Panc1 (cell line): ENCODE measurements at places on chromosomes 4 and X.

DNA sequence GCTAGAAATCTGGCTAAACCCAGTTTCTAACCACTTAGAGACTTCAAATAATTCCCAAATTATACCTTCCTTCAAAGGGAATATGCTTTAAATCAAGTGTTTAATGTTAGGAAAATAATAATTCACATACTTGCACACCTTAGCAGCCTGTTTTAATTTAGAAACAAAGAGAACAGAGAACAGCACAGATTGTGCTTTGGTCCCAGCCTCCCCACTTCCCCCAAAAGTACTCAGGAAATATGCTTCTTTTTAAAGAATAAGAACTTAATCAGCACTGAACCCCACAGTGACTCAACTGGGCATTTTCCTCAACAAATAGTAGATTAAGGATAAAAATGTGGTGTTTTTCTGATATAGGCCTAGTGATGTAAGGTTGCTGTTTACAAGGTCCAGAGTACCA lies 295.8 kb downstream of the GBA3 start:
- no peak for DNase-seq

DNA sequence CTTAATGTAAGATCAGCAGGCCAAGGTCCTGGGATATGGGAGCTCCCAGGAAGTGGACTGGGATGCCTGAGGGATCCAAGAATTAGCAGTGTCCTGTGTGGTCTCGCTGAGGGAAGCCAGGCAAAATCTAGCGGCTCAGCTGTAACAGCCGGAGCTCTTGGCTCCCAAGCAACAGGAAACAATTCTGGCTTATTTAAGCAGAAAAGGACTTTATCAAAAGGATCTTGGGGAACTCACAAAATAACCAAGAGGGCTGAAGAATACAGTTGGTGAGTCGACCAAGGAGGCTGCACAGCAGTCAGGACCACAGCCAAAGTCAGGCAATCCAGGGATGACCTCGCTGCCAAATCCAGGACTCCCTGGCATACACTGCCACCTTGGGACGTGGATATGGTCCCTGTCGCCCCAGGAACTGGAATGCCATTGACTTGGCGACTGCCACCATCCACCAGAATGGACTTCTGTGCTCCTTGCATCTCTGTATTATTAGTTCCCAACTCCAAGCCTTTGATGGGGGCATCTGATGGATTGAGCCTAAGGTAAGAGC lies 165.3 kb upstream of the BCOR start:
- no peak for DNase-seq

DNA sequence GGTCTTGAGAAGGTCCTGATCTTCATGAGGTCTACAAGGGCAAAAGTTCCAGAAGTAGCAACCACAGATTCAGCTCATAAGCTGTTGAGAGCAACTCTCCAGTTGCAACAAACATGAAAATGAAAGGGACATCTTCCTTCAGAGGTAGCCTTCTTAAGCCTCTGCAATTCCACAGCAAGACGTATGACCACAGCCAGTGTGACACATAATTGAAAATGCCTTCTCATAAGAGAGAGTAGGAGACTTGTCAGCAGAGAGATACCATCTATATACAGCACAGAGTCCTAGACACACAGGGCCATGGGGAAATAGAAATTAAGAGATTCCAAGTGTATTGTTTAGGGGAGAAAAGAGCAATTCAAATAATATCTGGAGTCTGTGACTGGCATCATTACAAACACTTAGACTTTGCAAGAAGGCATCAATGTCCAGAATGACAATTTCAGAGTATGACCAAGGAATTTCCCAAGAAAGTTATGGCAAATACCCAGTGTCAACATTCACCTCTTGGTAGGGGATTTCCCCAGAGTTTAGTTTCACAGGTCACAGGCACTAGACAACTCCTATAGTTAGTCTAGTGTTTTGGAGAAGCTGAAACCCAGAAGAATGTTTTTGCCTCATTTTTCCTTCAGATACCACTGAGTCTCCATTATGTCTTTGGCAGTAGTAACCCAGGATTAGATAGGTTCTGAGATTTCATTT lies 340.3 kb downstream of the ZNF674 start:
- no peak for DNase-seq

- DNase-seq, result no peak
These were observed 7.4 kb downstream of the ATOH1 start for GRCh38 chr4:93835929-93836328.

GRCh38 chr4:38601244-38601915 lies 62.6 kb upstream of the KLF3 start:
- no peak for DNase-seq

DNA sequence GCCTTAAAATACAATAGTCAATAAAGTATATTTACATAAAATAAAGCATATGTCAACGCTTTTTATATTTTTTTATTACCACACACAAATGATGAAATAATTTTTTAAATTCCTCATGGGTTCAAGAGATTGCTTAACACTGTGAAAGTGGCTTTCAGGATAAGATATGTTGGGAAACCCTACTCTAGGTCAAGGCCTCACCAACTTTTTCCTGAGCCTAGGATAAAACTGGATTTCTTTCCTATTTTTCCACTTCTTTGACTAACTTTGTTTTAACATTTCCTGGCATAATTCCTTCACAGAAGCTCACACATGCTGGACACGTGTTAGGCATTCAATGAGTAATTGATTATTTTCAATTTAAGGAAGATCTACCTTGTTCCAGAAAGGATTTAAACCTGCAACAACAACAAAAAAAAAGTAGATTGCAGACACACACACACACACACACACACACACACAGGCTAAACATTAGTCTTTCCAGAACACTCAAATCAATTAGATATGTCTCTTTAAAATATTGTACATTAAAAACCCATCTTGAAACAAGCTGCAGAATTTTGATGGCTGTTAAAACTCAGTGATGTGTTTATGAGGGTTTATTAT lies 9.1 kb downstream of the KLB start:
- no peak for DNase-seq

- DNase-seq, result no peak
These were observed 92.5 kb upstream of the PAGE3 start for GRCh38 chrX:55357236-55357635.

- DNase-seq, result no peak
These were observed 209.0 kb downstream of the BCOR start for GRCh38 chrX:39888730-39889129.

- DNase-seq, result no peak
These were observed at the start of gene BCOR for GRCh38 chrX:40097504-40098263. Gene BCOR, minus strand, starts transcription at chrX:40097958. Its CDS starts 20,029 bp downstream, at chrX:40077929.

GRCh38 chr4:169418846-169419245 lies 148.1 kb upstream of the SH3RF1 start:
- no peak for DNase-seq

- DNase-seq, result no peak
These were observed 997.4 kb upstream of the PRKX start for GRCh38 chrX:4710618-4711433.

GRCh38 chr4:385934-386707 lies 48.5 kb downstream of the ZNF141 start:
- DNase-seq, result no peak

DNA sequence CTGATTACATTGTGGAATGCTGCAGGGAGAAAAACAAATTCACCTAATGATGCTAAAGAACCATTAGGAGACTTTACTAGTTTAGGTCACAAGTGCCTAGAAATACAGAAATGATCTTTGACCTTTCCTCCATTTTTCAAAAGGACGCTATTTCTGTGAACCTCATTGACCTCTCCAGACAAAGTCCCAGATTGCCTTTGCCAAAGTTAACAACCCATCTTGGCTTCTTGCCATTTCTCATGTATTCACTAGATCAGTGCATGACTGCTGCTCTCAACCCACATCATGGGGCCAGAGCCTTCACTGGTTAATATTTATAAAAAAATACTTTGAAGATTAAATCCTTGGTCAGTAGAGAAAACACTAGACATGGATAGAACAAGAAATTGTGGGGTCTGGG lies 19.9 kb upstream of the AR start:
- no peak for DNase-seq

DNA sequence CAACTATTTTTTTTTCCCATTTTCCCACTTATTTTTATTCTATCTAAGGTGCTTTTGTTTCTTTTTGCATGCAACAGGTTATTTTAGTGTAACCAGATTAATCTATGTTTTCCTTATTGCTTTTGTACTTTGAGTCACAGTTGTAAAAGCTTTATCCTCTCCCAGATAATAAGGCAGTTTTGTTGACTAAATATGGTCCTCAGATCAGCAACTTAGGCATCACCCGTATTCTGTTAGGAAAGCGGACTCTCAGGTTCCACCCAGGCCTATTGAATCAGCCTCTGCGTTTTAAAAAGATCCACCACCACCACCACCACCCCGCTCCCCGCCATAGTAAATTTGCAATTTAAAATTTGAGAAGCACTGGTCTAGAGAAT lies 58.6 kb upstream of the USP9X start:
- no peak for DNase-seq

DNA sequence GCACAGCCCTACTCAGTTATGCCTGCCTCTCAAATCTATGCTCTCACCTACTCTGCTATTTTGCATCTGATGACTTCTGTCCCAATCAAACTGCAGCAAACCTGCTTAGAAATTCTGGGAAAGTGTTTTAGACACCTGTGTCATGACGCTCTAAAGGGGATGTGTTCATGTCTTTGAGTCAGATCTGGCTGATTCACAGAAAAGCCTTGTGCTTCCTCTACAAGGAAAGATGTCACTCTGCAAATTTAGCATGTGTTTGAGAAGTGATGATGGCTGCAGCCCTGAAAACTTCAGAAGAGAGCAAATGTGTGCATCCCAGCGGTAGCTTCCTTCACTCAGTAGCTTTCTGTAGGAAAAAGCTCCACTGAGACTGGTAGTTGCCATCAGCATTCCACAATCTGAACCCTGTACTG lies 235.4 kb downstream of the MGST2 start:
- no peak for DNase-seq

DNA sequence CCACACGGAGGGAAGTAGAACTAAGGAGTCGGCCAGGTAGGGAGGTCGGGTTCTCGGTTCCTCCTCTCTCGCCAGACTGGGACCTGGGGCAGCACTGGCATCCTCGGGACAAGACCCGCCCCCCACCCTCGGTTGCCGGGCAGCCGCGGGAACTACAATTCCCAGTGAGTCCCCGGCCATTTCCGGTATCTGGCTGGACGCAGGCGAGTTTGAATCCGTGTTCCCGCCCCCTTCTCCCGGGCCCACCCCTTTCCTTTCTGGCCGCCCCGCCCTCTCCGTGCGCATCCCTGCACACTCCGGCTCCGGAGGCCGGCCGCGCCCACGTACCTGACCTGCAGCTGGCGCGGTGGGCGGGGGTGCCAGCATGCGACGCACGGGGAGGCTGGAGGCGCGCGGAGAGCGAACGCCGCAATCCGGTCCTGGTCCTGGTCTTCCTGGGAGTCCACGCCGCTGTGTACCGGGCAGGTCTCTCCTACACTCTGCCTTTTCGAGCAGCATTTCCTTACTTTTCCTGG lies 10.2 kb upstream of the DLG3 start:
- DNase-seq, result peak; percentile 41

GRCh38 chr4:71944956-71945355 lies 86.8 kb upstream of the NPFFR2 start:
- no peak for DNase-seq

DNA sequence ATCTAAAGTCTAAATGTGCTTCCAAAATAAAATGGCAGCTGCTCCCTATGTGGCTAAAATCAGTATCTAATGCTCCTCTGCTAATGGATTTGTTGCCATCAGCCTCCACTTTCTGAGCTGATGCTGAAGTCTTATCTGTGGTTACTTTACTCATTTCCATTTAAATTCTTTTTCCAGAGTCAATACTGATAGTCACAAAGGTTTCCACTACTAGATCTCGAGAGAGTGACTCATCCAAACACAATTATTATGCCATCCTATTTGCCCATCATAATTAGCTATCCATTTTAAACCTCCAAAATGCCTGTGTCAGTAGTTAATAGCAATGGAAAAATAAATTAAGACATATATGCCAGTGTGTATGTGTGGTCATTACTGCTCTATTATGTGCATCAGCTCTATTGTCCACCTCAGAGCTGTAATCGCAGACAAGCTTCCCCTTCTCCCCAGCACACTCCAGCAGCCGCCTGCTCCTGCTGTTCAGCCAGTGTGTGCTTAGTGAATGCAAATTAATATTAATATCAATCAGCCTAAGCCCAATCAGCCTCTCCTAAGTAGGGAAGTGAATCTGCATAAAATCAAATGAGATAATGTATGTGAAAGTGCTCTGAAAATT lies 199.8 kb upstream of the ZIC3 start:
- no peak for DNase-seq

DNA sequence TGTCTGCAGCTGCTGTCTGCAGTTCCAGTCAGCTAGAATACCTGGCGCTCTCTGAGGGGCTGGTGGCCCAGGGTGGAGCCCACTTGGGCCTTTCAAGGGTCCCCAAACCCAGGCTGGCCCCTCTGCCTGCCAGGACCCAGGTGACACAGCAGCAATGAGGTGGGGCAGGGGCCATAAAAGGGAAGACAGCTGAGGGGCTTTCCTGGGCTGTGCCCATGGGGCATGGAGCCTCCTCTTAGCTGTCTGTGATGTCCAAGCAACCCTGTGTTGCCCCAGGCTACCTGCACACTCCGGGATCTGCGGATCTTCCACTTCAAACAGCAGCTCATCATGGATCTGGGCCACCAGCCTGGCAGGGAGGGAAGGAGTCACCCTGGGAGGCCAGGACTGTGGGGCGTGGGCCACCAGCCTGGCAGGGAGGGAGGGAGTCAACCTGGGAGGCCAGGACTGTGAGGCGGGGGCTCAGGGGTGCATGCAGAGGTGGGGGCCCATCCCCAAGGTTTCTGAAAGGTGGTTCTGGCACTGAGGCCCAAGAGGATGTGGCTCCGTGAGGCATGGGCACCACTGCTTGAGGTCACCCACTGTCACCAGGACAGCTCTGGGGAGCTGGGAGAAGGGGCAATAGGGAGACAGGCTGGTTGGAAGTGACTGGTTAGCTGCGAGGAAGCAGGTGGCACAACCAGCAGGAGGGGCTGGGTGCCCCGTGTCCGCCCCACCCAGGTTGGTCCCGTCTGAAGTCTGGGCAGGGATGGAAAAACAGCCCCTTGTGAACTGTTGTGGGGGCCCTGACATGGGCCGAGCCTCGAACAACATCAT lies 16.3 kb downstream of the NAT8L start:
- no peak for DNase-seq

- no peak for DNase-seq
These were observed 261.5 kb downstream of the IL1RAPL1 start for GRCh38 chrX:28848707-28849106.

- no peak for DNase-seq
These were observed 1303.6 kb downstream of the FAM133A start for GRCh38 chrX:94977562-94977961.

GRCh38 chr4:80043541-80043940 lies 29.5 kb downstream of the ANTXR2 start:
- DNase-seq, result no peak

GRCh38 chr4:37244583-37245390 lies at the start of gene NWD2:
Gene NWD2, plus strand, starts transcription at chr4:37244743. Its CDS starts 325 bp downstream, at chr4:37245068.
- DNase-seq, result no peak

- no peak for DNase-seq
These were observed 1427.4 kb downstream of the PCDH7 start for GRCh38 chr4:32147446-32148085.

DNA sequence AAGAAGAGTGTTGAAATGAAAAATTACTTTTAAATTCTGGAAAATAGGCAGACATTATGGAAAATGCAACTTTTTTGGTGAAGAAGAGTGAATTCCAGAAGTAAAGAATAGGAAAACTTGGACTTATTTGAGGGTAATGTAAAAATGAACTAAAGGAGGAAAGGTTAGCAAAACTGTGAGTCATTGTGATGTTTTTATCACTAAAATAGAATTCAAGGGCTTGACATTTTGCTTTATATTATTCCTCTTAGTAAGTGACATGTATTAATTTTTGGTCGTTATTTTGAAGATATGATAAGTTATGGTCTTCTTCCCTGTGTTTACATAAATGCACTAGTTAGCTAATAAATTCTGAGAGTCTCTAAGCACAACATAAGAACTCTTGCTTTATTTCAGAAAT lies 390.9 kb downstream of the FAT4 start:
- DNase-seq, result no peak
